ENCODE measurements at places on chromosomes 1 and 21. TPM values are rescaled to one million over a fixed set of nuclear protein-coding genes. Genes with fewer than 3 reads are reported as not detected.

GRCh38 chr1:57279909-57280666 is 143.8 kb downstream of the DAB1 start:
- DNase-seq = no peak

GRCh38 chr1:246727594-246727993 is 3.4 kb downstream of the SCCPDH start:
- no peak for DNase-seq

ZNF648 gene
- 0.43 TPM for polyA plus RNA-seq

PRMT6 gene
- polyA plus RNA-seq = 44.2 TPM

LRRC38 gene
- polyA plus RNA-seq = not detected

DNA sequence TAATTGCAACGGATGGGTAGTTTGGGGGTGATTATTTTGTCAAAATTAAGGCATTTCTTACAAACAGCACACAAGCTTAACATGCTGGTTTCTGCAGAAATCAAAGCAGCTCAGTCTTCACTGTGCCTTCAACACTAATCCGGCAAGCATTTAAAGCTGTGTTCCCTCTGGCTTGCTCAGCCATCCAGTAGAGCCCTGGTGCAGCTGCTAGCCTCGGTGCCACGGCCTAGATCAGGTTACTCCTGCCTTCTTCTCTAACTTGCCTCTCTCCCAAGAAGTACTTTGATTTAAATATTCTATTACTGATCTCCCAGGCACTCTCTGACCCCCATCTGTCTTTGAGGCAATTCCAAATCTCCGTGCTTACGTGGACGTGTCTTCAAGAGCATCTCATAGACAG is 85.6 kb downstream of the GREM2 start:
- peak; percentile 7 for DNase-seq

DNA sequence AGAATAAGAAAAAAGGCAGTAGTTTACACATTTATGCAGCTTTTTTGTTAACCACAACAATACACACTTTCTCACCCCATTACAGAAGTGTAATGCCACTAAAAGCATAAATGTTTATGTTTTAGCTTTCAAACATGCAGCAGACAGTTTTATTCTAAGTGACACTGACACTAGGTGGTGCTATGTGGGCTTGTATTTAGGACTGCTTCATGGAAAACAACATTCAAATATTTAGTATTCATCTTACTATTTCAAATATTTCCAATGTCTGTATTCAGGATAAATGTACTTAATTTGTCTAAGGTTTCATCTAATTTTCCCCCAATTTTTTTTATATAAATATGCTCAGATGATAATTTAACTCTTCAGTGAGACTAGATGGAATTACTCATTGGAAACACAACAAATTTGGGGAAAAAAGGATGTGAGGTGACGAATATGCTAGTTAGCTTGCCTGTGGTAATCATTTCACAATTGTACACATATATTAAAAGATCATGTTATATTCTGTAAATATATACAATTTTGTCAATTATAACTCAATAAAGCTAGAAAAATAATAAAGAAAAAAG is 71.4 kb downstream of the USP1 start:
- peak; percentile 25 for DNase-seq

All from renal cortex interstitium (tissue), 15 donors.